ENCODE measurements at places on chromosomes 1 and 21. TPM values are rescaled to one million over a fixed set of nuclear protein-coding genes. Genes with fewer than 3 reads are reported as not detected.

GRCh38 chr21:28268685-28269084 lies 724.0 kb downstream of the LTN1 start:
- no peak for DNase-seq

Gene REN
- total RNA-seq: not detected

Gene KCNH1
- total RNA-seq: 12.1 TPM

DNA sequence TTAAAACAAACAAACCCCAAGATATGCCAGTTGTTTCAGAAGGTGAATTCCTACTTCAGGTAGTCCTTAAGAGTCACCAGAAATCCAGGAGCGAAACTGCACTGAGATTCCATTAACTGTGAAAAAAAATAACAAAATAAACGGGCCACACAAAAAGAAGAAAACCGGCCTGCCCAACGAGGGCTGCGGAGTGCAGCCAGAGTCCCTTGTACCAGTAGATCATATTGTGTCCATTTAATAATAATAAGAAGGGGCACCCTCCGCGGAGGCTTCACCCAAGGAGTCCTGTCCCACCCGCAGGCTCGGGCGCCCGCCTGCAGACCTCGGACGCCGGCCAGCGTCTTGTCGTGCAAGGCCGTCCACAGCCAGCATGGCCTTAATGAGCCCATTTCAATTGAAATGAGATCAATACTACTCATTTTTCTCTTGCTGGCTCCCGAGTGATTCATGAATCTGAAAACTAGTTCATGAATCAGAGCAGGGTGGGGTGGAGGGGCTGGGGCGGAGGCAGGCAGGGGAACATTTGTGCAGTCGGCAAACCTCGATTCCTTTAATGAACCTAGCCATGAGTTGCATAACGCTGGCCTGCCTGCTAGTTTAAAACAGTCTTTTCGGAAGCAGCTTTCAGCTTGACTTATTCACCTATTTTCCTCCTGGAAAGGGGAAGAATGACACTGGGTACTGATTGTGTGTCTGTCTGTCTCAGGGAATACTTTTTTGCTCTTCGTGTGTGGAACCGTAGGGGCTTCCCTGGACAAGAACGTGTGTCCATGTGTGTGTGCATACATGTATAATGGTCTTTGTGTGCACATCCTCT lies 113.1 kb upstream of the IRF2BP2 start:
- DNase-seq: peak; percentile 51

DNA sequence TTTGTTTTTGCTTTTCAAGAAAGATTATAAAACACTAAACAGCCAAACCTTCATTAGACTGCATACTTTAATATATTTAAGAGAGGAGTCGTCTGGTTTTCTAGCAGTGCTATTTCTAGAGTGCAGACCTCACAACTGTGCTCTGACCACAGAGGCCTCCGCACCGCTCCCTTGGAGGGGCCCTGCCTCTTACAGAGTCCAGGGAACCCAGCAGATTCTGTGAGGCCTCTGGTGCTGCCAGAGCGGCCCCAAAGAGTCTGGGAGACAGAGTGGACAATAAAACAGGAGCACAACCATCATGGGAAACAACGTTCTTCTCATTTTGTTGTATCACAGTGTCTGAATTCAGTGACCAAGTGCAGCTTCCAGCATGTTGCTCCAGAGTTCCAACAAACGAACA lies 5.8 kb downstream of the ATP5PO start:
- DNase-seq: no peak

GRCh38 chr1:211352985-211353515 lies 26.4 kb downstream of the TRAF5 start:
- DNase-seq: no peak

Gene S100A7
- total RNA-seq: not detected

- DNase-seq: no peak
Observed at GRCh38 chr1:33560680-33561079, 88.2 kb downstream of the ZSCAN20 start.

Gene ADAMTSL4
- 0.36 TPM for total RNA-seq

- no peak for DNase-seq
Observed at GRCh38 chr1:208461680-208462079, 217.5 kb upstream of the PLXNA2 start.

DNA sequence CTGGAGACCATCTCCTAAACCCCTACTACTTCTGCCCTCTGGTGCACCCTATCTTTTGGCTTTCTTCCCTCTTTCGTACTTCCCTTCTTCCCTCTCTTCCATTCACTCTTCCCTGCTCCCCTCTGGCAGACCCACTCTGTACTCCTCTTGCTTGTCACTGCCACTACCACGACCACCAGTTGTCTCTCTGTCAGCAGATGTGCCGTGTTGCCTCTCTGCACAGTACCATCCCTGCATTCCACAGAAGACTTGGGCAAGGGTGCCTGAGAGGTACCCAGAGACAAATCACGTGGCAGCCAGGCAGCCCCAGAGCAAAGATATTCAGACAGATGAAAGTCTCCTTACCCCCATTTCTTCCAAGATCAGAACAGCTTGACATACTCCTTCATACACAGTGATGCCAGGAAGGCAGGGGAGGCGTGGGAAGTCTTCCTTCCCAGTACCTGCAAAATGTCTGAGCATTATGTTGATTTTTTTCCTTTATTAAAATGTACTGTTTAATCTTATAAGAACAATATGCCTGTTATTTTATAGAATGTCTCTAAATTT lies 15.0 kb downstream of the CAMSAP2 start:
- DNase-seq: no peak

DNA sequence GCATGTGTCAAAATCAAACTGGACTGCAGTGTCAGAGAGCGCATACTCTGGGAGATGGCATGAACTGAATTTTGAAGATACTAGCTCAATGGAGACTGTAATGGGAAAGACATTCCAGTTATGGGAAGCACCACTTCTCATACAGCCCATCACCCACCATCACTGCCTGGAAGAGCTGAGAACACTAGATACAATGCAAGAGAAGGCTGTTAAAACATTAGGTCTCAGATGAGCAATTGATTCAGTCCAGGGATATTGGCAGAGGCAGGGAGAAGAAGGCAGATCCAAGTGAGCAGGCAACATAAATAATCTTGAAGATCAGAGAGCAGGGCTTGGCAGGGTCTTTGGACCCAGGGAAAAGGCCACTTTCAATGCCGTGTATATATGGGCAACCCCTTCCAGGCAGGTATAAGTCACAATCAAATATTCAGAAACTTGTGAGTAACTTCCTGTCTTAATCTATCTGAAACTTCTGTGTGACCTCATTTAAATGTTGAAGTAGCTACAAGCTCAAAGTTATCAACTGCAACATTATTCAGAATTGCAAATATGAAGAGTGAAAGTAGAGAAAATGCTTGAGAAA lies 290.3 kb upstream of the SGIP1 start:
- no peak for DNase-seq

DNA sequence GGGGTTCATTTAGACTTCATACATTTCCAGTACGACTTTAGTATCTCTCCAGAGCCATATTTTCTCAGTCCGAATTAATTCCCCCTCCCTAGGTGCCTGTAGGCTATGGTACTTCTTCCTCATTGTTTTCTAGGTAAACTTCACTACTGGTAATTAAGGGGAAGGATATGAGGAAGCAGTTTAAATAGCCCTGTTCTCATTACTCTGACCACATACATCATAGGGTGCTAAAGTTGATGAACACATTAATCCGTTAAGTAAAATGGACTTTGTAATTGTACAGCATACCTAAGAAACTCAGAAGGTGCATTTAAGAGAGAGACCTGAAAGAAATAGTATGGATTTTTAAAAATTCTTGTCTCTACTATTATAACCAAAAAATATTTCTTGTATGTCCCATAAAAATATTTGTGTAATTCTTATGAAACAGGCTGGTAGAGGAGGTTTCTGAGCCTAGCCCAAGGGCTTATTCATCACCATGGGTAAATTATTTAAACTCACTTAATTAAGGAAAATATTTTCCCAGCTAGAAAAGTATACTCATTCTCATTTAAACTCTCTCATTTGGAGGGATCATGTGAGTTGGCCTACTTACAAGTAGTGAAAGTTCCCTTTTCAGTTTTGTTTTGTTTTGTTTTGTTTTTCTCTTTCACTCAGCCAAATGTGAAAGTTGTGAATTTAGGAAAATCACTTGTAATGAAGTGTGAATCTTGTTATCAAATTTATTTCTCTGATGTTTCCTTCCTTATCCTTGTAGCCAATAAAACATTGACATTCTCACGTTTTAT lies 2.0 kb downstream of the PRMT6 start:
- DNase-seq: no peak

DNA sequence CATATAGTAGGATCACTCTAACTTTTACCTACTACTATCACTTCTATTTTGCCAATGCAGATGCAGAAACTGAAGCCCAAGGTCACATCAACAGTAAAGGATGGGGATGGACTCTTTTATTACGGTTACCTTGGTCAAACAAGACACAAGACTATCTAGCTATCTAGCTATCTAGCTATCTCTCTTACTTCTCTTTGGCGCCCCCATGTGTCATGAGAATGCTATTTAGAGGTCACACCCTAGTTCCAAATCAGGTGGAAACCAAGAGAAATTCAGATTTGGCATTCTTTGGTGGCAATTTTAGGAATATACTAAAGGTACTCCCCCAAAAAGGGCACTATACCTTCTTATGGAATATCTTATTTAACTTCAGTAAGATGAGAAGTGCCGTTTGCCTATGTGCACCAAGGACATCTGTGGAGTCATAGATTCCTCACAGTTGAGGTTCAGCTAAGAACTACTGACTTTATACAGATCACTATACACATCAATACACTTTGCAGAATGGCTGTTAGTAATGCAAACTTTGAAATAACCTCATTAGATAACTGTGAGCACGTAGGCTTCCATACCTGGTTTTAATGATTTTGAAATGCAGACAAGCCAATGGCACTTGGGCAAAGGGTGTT lies 6.7 kb downstream of the ZNF648 start:
- peak; percentile 38 for DNase-seq

GRCh38 chr1:219480011-219480410 lies 132.9 kb downstream of the ZC3H11B start:
- DNase-seq: no peak

GRCh38 chr1:103945774-103946173 lies 196.1 kb downstream of the AMY1C start:
- DNase-seq: no peak

- DNase-seq: no peak
Observed at GRCh38 chr1:29124366-29125236, 898 bp upstream of the TMEM200B start.

GRCh38 chr1:203522237-203522636 lies 28.3 kb downstream of the OPTC start:
- peak; percentile 81 for DNase-seq

DNA sequence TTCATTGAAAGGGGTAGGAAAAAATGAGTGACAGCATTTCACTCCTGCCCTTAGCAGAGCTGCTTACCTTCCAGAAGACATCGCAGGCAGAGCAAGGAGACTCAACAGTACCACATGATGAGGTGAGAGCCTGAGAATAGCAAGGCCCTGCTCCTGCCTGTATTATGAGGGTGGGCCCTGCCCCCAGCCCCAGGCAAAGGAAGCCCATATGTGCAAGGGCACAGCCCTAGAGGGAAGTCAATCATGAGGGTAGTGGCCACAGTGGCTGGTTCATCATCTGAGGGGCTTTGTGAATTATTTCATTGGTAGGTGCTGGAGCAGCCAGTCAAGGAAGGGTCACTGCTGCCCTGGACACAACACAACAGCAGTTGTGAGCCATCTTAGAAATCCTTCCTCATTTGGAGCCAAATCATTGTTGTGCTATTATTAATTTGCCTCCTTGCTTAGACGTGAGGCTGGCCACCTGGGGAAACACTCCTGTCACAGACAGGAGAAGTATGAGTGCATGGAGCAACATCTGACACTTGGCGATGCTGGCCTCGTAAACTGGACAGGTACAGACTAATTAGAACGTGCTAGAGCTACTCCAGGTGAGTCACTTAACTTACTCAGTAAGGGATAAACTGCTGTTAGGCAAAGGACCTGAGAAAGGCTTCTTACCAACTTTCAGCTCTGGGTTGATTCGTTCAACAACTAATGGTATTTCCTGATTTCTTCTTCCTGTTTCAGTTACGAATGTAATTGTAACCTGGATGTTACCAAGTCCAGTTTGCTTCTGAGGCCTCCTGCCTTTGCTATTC lies 22.7 kb upstream of the ACBD6 start:
- no peak for DNase-seq

DNA sequence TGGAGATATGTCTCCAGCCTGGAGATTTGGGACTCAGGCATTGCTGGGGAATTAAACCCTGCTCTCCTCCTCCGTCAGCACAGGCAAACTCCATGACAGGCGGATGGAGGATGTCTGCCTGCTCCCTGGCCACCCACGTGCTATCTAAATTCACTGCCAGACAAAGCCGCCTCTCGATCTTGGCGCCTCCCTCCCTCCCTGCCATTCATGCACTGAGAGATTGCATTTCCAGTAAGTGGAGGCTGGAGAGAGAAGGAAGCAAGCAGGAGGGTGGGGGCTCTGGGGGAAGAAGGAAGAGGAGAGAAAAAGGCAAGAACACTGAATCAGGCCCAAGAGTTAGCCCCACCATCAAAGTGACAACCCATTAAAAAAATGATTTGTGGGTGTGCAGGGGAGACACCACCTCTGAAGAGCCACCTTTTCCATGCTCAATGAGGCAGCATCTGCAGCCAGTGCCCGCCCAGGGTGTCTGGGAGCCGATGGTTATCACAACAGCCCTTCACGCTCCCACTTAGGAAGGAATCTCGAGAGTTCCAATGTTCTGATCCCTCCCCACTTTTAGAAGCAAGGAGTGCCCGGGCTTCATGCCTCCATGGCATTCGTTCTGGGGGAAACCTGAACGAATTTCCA lies 183.0 kb downstream of the HIVEP3 start:
- peak; percentile 77 for DNase-seq

Data from cerebellum (tissue), 4 donors.